ENCODE measurements at places on chromosomes 2 and 18. TPM values are rescaled to one million over a fixed set of nuclear protein-coding genes. Genes with fewer than 3 reads are reported as not detected.

- DNase-seq, result no peak
These were observed 138.7 kb upstream of the L3MBTL4 start for GRCh38 chr18:6553234-6553900.

DNA sequence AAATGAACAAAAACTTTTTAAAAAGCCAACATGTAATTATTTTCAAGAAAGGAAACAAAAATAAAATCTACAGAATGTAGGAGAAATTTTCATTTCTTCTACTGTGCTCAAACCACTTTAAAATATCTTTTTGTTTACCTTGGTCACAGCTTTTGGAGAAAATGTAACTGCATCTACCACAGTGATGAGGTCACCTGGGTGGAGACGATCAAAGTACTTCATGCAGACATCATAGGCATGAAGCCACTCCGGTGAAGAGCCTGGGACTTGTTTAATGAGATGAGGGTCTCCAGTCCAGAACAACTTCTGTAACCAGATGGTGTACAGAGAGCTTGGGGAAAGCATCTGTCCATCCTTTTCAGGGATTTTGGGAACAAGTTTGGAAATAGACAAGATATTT lies 285.8 kb downstream of the NBAS start:
- no peak for DNase-seq

MAPK4 gene
- total RNA-seq, result not detected

DNA sequence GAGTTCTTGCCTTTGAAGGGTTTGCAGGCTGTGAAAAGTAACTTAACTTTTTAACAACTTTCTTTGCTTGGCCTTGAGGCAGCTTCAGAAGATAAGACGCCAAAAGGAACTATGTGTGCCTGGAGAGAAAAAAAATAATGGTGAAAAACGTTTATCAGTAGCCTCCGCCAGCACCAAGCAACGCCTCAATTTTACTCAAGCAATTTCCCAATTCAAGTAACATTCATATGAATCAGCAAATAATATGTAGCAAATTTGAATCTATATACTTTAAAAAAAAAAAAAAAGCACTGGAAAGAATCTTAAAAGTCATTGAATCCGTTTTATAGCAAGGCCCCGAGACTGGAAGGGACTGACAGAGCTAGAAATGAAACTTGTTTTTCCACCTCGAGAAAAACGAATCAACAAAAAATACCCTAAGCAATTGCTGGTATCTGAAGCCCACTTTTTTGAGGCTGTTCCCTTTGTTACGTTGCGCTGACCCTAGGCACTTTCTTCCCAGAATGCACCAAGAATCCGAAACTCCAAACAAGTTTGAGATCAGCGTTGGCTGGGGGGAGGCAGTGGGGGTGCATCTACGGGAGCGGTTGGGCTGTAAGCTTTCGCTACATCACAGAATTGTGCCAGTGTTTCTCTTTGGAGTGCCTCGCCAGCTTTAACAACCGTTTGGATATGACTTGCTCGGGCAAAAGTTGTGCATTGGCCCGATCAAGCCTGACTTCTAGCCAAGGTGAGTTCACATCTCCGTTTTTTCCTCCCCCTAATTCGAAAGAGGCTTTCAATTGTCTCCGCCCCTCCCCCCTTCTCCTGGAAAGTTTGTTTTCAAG lies 2.7 kb upstream of the TGIF1 start:
- DNase-seq, result no peak

DNA sequence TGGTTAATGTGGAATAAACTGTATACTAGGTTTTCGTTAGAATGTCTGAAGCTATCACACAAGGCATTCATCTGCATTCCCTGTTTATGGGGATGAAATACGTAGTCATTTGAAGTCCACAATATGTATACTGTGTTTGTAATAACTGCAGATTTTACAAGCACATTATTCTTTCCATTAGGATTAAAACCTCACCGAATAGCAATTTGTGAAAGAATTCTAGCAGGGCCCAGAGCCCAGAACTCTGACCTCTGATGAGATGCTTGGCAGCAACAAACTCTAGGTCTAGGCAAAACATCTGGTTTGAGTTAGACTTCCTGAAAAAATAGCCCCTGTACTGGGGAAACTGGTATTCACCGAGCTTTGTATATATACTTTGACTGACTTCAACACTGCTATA lies 158.2 kb downstream of the SRBD1 start:
- DNase-seq, result no peak

GRCh38 chr18:24603151-24603550 lies 142.7 kb downstream of the HRH4 start:
- DNase-seq, result no peak

DNA sequence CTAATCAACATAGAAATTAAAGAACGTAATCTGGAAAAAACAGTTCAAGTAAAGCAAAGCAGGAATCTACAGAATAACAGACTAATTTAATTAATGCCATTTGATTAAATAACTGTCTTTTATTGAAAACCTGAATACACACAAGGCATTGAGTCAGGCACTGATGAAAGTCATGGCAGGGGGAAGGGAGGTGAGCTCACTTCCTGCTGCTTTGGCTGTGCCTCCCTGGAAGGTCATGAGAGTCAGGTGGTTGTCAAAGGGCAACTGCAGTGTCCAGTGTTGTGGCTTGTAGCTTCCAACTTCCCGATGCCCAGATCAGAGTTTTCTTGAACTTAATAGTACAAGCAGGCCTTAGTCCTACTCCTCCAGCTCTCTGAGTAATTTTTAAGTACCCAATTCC lies 180.9 kb downstream of the PID1 start:
- DNase-seq, result no peak

- no peak for DNase-seq
These were observed 2.0 kb downstream of the PROC start for GRCh38 chr2:127420039-127420864.

DNA sequence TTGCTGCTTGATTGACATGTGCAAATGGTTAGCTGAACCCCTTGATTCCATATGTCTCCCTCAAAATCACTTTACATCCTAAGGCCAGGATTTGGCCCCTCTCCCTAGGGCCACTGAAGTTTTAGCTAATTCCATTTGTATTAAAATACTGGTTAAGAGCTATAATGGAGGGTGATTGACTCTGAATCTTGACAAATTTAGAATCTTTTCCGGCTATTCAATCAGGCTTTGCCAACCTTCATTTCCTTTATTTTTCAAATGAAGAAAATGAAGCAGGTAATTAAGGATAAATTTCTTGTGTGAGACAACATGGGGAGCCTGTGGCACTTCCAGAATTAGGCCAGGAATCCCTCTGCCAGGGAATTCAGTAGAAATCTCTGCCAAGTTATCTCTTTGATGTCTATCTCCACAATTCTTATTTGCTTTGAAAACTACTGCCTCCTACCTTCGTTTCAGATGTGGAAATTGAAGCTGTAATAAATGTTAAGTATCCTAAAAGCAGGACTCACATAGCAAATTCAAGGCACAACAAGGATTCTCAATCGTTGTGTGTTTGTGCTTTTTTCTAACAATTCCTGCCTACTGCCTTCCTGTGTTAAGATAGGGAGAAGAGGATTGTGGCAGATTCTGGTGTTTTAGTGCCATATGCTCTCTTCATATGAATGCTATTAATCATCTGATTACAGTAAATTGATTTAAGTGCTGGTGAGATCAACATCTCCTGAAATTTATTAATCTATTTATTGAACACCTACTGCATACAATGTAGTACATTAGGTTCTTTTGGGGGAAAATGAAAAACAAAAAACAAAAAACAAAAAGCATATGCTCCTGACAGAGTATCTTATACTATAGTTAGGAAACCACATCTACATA lies 47.8 kb upstream of the MAP4K3 start:
- DNase-seq, result no peak

GRCh38 chr2:169909376-169909775 lies 82.1 kb downstream of the UBR3 start:
- no peak for DNase-seq

GRCh38 chr2:35973132-35973736 lies 382.3 kb upstream of the CRIM1 start:
- no peak for DNase-seq

DNA sequence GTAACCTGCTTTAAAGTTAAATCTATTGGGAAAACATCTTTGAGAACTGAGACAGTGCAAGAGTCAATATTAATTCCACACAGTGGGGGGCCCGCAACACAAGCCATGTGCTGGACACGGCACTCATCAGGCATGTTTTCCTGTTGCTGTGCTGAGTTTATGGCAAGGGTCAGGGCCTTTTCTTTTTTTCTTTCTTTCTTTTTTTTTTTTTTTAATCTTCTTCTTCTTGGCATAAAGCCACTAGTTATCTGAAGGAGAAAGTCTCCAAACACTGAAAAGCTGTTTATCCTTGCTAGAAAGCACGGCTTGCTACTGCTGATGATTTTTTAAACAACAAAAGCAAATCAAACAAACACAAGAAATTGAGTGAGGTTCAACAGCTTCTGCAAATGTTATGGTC lies 252.1 kb downstream of the ZNF521 start:
- DNase-seq, result no peak

- DNase-seq, result no peak
These were observed 240.0 kb upstream of the NT5C1B start for GRCh38 chr2:18829251-18829902.

DNA sequence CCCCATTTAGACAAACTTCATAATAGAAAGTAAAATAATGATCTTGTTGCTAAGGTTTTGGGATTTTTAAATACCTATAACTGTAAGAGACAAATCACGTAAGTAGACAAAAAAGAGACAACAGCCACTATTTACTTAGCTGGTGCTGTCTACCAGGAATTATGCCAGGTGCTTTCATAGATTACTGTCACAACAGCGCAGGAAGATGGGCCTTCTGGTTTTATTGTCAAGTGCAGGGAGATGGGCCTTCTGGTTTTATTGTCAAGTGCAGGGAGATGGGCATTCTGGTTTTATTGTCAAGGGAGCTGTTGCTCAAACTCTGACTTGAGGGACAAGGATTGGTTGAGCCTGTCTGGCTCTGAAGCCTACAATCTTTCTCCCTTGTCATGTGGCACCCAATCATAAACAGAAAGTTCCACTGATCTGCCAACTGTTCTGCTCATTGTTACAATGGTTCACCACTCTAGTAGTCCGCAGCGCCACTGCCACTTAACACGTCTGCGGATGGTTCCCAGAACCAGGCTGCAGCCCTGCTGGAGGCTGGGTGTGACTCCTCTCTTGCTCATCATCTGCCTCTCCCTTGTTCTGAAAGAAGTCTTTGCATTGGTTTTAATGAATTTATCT lies 95.0 kb downstream of the RNF144A start:
- DNase-seq, result no peak

GRCh38 chr2:44932079-44932478 lies 9.4 kb upstream of the SIX3 start:
- DNase-seq, result no peak

LHCGR gene
- not detected for total RNA-seq

KATNAL2 gene
- total RNA-seq, result 0.52 TPM

DNA sequence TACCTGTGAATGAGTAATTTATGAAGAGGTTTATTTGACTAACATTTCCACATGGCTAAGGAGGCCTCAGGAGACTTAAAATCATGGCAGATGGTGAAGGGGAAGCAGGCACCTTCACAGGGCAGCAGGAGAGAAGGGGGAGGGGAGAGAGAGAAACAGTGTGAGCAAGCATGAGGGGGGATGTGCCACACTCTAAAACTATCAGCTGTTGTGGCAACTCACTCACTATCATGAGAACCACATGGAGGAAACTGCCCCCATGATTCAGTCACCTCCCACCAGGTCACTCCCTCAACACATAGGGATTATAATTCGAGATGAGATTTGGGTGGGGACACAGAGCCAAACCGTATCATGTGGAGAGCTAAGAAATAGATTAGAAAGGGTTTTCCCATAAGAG lies 309.0 kb downstream of the RDH14 start:
- DNase-seq, result no peak

- DNase-seq, result no peak
These were observed 37.8 kb downstream of the COPS9 start for GRCh38 chr2:240098349-240098748.

KCNIP3 gene
- not detected for total RNA-seq

- DNase-seq, result peak; percentile 36
These were observed 50.1 kb upstream of the ITM2C start for GRCh38 chr2:230814616-230815015.

DNA sequence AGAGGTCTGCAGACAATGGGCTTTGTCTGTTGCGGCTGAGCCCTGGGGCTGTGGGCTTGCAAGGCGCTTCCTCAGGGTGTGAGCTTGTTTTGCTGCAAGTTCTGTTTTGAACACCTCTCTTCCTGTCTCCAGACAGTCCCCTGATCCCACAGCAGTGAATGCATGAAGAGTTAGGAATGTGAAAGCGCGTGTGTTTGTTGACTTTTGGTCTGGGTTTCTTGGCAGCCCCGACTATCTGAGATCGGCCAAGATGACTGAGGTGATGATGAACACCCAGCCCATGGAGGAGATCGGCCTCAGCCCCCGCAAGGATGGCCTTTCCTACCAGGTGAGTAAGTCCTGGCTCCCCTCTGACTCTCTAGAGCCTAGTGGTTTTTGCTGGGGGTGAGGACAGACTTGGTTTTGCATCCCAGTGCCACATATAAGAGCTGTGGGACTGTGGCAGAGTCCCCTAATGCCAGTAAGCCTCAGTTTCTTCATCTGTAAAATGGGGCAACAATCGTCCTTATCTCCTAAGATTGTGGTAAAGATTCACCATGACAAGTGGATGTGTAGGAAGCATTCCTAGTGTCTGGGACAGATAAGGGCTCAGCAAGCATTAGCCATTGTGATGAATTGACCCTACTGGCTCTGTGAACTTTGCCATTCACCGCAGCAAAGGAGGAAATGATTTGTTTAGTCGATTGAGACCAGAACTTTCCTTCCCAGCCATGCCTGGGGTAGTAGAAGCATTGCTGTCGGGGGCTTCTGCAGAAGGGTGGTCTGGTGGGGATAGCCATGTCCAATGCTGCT lies 3.0 kb downstream of the LBH start:
- DNase-seq, result peak; percentile 53

DNA sequence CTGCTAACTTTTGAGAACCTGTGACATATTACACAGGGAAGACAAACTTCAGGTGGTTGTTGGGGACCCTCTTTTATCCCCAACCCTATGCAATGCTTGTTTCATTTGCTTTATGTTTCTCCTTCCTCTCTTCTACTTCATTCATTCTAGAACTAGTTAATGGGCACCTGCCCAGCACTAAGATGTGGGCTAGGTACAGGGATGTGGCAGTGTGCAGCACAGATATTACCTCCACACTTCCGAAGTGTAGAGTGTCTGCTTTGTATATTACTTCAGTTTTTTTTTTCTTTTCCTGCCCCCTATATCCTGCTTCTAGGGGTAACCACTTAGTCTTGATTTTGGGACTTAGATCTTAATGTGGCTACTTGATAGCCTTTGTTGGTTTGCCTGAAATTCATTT lies 35.1 kb downstream of the CD28 start:
- DNase-seq, result no peak

Measured in natural killer cell (primary cell).